ENCODE measurements at places on chromosomes 3 and 15. TPM values are rescaled to one million over a fixed set of nuclear protein-coding genes. Genes with fewer than 3 reads are reported as not detected.
A peak's percentile ranks its signal among the peaks of the same experiment; 100 is the strongest.

DNA sequence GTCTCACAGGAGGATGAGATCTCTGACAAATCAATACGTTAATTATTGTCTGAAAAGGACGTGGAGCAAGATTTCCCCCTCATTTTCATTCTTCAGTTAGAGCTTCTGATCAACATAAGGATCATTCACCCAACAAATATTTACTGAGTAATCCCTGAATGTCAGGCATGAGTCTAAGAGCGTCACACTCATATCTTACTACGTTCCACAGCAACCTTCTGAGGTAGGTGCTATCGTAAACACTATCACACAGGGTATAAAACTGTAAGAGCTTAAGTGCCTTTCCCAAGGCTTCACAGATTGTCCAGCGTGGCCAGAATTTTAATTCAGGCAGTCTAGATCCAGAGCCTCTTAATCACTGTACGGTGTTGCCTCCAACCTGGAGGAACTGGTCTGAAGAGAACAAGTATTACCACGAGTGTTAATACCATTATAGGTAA is 10.6 kb upstream of the TM4SF1 start:
- DNase-seq: no peak
- no peak overlapping the region for H3K27ac ChIP-seq
- peaks cover 3% of the 10 kb centered on the region for H3K4me1 ChIP-seq
- H3K4me3 ChIP-seq: no peak overlapping the region

- no peaks in the 10 kb centered on the region for H3K4me1 ChIP-seq
- no peak overlapping the region for H3K27ac ChIP-seq
- H3K27me3 ChIP-seq: no peaks in the 10 kb centered on the region
Measured at GRCh38 chr3:48387634-48388033, 15.6 kb downstream of the FBXW12 start.

- H3K36me3 ChIP-seq: no peaks in the 10 kb centered on the region
- H3K4me1 ChIP-seq: peaks cover 4% of the 10 kb centered on the region
- H3K4me3 ChIP-seq: no peak overlapping the region
- DNase-seq: no peak
Measured at GRCh38 chr3:27585429-27585828, 101.2 kb upstream of the SLC4A7 start.

GRCh38 chr3:155890671-155891190 is 20.3 kb downstream of the GMPS start:
- peaks cover 5% of the 10 kb centered on the region for H3K4me1 ChIP-seq
- H3K36me3 ChIP-seq: no peaks in the 10 kb centered on the region
- H3K27ac ChIP-seq: no peak overlapping the region
- H3K27me3 ChIP-seq: no peaks in the 10 kb centered on the region
- DNase-seq: no peak

SLC51A gene
- not detected for total RNA-seq

DNA sequence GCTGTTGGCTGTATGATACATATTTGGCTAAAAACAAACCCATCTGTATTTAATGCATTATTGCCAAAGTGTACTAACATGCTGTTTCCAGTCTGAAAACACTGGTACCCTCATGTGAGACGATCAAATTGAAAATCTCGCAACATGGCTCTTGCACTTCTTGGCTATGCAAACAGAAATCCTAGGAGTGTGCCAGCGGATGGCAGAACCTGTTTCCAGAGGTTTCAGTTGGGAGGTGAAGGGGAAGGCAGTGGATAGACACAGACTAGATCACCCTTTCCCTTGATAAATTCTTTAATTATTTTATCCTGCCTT is 350.3 kb downstream of the TUSC7 start:
- H3K4me3 ChIP-seq: no peak overlapping the region
- DNase-seq: no peak
- no peaks in the 10 kb centered on the region for H3K4me1 ChIP-seq
- no peak overlapping the region for H3K27ac ChIP-seq
- no peaks in the 10 kb centered on the region for H3K27me3 ChIP-seq

- no peaks in the 10 kb centered on the region for H3K4me1 ChIP-seq
- no peak overlapping the region for H3K4me3 ChIP-seq
- no peaks in the 10 kb centered on the region for H3K27me3 ChIP-seq
- DNase-seq: no peak
Measured at GRCh38 chr15:40501487-40501886, 30.7 kb downstream of the CHST14 start.

LARP6 gene
- total RNA-seq: 49.7 TPM

ACKR2 gene
- 3.1 TPM for total RNA-seq

HAPLN3 gene
- total RNA-seq: 82.3 TPM

DNA sequence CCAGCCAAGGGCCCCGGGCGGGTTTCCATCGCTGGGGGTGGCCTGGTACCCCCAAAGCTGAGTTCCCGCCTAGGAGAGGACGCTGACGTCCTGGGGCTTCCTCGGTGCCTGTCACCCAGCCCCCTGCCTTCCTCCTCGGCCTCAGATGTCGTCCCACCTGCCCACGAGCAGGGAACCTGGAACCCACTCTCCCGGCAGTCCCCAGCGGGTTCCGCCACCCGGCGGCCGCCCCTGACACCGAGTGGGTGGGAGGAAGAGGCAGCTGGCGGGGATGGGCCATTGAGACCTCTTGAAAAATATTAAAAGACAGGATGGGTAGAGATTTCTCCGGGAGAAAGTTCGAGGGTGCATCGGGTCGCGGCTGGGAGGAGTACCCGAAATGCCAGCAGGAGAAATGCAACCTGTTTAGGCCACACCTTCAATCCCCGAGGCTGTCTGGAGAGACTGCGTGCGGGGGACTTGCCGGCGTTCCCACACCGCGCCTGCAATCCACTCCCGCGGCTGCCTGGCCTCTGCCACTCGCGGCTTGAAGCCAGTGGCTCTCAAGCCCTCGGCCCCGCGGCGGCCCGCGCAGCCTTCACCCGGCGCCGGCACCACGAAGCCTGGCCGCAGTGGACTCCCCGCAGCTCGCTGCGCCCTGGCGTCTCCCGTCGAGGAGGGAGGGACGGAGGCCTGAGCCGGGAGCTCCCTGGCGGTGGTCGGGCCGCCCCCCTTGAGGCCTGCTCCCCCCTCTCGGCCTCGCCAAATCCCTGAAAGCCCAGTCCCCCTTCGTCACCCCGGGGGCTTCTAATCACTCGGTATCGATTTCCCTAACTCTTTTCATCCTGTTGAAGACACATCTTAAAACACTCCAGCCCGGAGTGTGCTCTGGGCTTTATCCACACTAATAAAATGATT is 8.6 kb upstream of the NR2F2 start:
- no peaks in the 10 kb centered on the region for H3K27me3 ChIP-seq
- H3K27ac ChIP-seq: no peak overlapping the region
- no peaks in the 10 kb centered on the region for H3K4me1 ChIP-seq
- H3K36me3 ChIP-seq: no peaks in the 10 kb centered on the region
- peak overlapping the region; percentile 70 for H3K4me3 ChIP-seq

All from aorta (tissue), 5 donors.